ENCODE measurements at places on chromosomes 13 and 19. TPM values are rescaled to one million over a fixed set of nuclear protein-coding genes. Genes with fewer than 3 reads are reported as not detected.

Gene SKA3
- total RNA-seq = under 0.01 TPM

Gene UQCR11
- 52.4 TPM for total RNA-seq

Gene ZNF541
- under 0.01 TPM for total RNA-seq

- peak; percentile 82 for DNase-seq
These were observed at the start of gene ZNF610 for GRCh38 chr19:52336117-52336790. ZNF610 (plus strand) TSS chr19:52336243; CDS start chr19:52349173, 12,930 bp downstream.

GRCh38 chr19:10842788-10843187 lies 5.4 kb upstream of the C19orf38 start:
- no peak for DNase-seq

DNA sequence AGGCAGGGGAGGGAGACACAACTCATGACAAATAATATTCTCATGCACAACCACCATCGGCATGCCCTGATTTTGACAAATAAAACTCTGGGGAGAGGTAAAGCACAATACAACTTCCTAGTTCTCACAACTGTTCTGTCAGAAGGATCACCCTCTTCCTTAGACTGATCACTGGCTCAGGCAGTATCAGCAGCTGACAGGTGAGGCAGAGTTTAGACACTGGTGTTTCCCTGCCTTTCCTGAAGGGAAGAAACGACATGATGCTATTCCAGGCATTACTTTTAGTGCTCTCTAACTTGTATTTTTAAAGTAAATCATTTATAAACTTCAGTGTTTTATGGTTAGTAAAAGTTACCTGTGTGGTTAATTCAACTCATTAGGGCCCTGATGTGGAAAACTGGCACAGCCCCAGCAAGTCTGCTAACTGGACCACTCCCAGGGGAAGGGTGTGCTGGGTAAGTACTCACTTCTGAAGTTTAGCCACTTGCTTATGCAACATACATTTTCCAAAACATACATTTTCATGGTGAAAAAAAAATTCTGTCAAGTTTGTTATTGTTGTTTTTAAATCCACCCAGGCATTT lies 82.8 kb downstream of the CRYL1 start:
- DNase-seq = no peak

- DNase-seq = no peak
These were observed 3.4 kb downstream of the PBX4 start for GRCh38 chr19:19615086-19615485.

- DNase-seq = no peak
These were observed 384.8 kb downstream of the SLC7A1 start for GRCh38 chr13:29210676-29211075.

GRCh38 chr13:41311406-41312175 lies 524 bp downstream of the NAA16 start:
- DNase-seq = peak; percentile 50
